ENCODE measurements at places on chromosomes 6 and 20. TPM values are rescaled to one million over a fixed set of nuclear protein-coding genes. Genes with fewer than 3 reads are reported as not detected.

Gene SAPCD1
- 6.5 TPM for total RNA-seq

Gene HLA-G
- 0.35 TPM for total RNA-seq

Gene RSPH4A
- total RNA-seq, result 1.8 TPM

Gene NFATC2
- total RNA-seq, result 10.5 TPM

Gene SFT2D1
- total RNA-seq, result 48.3 TPM

Gene RCAN2
- total RNA-seq, result 25.7 TPM

Gene PHACTR1
- 33.6 TPM for total RNA-seq

Gene ESR1
- total RNA-seq, result 5.2 TPM

Gene SLC22A16
- total RNA-seq, result 0.79 TPM

Gene RPS10
- total RNA-seq, result 1,138 TPM

- DNase-seq, result no peak
Measured at GRCh38 chr6:141359953-141360352, 772.8 kb upstream of the GJE1 start.

DNA sequence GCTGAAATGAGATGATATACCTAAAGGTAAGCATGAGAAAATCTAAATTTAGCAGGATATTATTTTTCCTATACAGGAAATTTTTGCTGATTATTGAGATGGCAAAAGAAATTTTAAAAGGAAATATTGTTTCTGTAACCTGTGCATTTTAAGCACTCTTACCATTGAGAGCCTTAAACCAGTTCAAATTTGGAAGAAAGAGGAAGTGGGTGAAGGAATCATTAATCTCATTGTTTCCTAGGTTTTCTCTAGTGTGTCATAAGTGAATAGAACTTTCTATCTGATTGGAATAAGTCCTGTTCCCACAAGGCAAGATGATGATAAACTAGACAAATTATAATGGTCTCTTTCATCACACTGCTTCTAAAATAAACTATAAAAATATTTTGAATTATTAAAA lies 22.4 kb upstream of the FKBP1C start:
- DNase-seq, result no peak

- DNase-seq, result no peak
Measured at GRCh38 chr6:68139130-68139529, 496.0 kb upstream of the ADGRB3 start.

- DNase-seq, result peak; percentile 92
Measured at GRCh38 chr6:25070547-25071366, 135.0 kb upstream of the RIPOR2 start.

GRCh38 chr20:38725931-38726803 lies 1.9 kb downstream of the SLC32A1 start:
- no peak for DNase-seq

DNA sequence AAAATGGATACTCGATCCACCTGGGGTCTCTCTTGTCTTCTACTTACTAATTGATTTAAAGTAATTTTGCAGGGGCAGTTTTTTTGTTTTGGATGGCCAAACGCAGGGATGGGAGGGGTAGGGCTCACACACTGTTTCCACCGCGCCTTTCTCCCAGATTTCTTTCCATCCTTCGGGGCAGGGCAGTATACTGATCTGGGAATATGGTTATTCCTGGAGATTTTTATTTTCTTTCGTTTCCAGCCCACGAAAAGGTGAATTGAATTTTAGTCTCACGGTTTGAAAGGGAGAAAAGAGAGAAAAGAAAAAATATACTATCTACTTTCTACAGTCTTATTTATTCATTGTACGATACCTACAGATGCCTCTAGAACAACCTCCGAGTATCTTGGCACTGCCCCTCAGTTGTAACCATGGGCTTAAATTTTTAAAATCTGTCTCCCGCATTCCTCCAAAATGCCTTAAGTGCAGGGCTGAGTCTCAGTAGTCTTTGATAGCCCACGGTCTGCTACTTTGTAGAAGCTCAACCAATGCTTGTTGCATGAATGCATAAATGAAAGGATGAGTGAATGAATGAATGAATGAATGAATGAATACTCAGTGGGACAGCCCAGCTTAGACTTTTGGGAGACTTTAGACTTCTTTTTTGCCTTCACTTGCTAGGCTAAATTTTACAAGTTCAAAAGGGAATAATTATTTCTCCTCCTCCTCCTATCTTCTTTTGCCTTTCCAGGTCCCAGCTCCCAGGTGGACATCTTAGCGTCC lies 18.1 kb upstream of the TRIM27 start:
- DNase-seq, result no peak

GRCh38 chr6:15313367-15313766 lies 67.5 kb downstream of the JARID2 start:
- no peak for DNase-seq

DNA sequence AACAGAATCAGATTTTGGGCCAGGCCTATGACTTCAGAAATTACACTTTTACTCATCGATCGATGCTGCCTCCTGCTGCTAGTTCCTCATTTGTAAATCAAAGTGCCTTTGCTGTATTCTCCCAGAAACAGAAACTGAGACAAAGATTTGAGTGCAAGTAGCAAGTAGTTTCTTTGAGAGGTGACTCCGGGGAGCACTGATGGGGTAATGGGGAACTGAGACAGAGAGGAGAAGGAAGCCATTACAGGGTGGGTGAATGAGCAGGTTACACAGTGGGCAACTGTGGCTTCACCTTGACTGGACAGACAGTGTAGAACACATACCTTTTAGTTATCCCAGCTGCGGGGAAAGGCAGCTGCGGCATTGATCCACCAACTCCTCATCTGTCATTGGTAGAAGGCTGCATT lies 9.7 kb upstream of the CD40 start:
- no peak for DNase-seq

- DNase-seq, result no peak
Measured at GRCh38 chr20:2890742-2891141, 17.5 kb downstream of the PTPRA start.

GRCh38 chr6:106745824-106746582 lies 116.6 kb downstream of the QRSL1 start:
- no peak for DNase-seq

DNA sequence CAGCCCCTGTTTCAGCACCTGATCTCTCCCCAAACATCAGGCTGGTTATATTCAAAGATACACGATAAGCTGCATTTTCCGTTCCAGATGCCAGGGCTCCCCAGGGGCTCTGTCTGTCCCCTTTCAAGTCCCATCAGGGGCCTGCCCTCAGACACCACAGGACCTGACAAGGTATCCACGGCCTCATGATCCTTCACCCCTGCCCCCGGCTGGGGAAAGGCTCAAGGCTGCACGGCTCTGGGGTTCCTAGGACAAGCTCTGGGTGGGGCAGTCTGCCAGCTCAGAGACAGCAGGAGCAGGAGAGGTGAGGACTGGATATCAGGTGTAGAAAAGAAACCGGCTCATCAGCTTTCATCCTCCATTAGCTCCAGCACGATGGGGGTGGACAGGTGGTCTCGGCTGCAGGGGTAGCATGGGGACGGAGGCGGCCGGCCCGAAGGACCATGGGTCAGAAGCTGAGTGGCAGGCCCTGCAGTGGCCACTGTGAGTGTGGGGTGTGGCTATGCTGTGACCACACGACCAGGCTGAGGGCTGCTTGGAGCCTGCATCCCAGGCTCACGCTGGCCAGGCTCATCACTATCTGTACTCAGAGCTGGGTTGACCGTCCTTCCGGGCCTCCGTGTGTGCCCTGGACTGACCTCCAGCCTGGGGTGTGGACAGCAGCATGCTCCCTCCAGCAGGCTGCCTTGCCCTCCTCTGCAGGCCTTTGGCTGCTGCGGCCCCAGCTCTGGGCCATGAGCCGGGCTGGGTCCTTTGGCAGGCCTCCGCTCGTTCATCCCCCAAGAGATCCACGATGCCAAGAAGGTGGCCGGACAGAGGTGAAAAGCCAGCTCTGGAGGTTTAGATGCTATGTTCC lies 386.2 kb downstream of the THBS2 start:
- no peak for DNase-seq

DNA sequence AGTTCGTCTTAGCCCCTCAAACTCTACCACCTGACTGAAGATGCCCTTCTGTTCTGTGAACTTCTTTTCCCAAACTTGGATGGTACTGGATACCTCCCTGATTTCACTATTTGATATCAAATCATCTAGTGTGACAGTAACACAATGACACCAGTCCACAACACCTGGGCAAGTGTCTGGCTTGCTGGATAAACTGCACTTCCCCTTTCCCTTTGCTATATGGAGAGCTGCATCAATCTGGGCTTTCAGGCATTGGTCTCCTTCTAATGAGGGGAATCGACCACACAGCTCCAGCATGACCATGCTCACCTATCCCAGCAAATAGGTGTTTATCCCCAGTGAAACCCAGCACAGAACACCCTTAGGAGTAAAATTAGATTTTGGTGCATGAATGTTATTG lies 3.1 kb downstream of the F13A1 start:
- no peak for DNase-seq

DNA sequence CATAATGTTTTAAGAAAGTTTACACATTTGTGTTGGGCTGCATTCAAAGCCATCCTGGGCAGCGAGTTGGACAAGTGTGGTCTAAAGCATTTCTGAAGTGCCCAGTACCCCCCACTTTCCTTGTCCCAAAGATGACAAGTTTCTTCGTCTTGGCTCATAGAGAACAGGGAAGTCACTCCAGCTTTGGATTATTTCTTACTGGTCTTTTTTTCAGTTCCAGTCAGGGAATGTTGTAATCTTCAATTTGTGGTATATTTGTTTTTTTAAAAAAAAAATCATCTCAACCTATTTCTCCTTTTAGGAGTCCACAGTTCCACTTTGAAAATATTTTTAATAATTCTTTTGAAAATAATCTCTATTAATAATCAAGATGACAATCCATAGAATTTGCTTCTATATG lies 34.0 kb downstream of the SLX4IP start:
- no peak for DNase-seq

- DNase-seq, result no peak
Measured at GRCh38 chr6:1602049-1602713, 7.5 kb upstream of the FOXC1 start.

- no peak for DNase-seq
Measured at GRCh38 chr6:38646166-38646878, 6.6 kb upstream of the BTBD9 start.

DNA sequence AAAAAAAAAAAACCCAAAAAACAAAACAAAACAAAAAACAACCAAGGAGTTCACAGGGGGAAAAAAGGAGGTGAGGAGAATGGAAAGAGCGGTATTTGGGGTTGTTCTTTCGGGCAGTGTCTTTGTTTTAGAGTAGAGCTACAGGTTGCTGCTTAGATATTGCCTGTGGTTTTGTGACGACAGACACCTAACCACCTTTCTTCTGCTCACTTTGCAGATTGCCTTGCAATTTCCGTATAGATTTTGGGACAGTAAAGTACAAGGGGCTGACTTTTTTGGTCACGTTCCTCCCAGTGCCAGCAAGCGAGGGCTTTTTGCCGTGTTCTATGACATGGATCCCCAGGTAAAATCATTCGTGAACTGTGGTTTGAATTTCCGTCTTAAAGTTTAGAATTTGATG lies 50.9 kb downstream of the DEK start:
- DNase-seq, result no peak

DNA sequence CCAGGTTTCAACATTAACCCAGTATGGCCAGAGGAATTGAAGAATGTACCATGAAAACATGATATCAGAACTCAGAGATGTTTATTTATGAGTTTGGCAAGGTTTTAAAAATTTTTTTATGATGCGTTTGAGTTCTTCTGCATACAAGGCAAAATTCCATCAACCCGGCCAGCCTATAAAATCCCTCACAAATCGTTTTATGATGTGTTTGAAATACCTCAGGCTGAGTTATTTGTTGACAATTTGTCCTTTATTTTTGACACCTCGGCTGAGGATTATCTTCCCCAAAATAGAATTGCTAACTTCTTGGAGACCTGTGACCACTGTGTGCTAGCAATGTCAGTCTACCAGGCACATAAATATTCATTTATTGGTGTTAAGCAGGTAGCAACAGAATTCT lies 91.9 kb upstream of the SLC24A3 start:
- DNase-seq, result no peak

DNA sequence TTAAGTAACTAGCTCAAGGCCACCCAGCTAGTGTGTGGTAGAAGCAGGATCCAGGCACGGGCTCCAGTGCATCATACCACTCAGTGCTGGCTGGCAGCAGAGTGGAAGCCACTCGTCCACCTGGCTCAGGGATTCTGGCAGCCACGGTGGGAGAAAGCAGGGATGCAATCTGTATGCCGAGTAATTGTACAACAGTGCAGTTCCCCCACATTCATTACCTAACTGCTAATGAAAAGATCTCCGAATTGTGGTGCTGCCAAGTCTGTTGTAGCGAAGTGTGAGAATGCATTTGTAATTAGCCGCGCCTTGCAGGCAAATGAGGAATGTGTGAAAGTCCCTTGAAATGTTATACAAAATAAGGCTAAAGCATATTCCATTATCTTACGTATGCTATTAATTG lies 29.0 kb downstream of the KCNG1 start:
- no peak for DNase-seq

GRCh38 chr20:35837577-35838195 lies 65.9 kb downstream of the PHF20 start:
- peak; percentile 66 for DNase-seq

- no peak for DNase-seq
Measured at GRCh38 chr6:20180935-20181334, 31.3 kb downstream of the MBOAT1 start.

- no peak for DNase-seq
Measured at GRCh38 chr6:149267072-149267471, 50.4 kb upstream of the TAB2 start.

- no peak for DNase-seq
Measured at GRCh38 chr20:38171675-38172043, 6.6 kb upstream of the TGM2 start.

DNA sequence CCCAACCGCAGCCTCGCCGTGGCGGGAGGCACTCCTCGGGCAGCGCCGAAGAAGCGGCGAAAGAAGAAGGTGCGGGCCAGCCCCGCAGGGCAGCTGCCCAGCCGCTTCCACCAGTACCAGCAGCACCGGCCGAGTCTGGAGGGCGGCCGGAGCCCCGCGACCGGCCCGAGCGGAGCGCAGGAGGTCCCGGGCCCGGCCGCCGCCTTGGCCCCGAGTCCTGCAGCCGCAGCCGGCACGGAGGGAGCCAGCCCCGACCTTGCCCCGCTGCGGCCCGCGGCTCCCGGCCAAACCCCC lies 525 bp downstream of the PNRC1 start:
- no peak for DNase-seq

GRCh38 chr6:112713402-112713801 lies 366.3 kb downstream of the RFPL4B start:
- DNase-seq, result no peak

- no peak for DNase-seq
Measured at GRCh38 chr6:65819152-65819551, 112.1 kb upstream of the EYS start.

- DNase-seq, result no peak
Measured at GRCh38 chr6:114312931-114313330, 29.9 kb downstream of the HS3ST5 start.

DNA sequence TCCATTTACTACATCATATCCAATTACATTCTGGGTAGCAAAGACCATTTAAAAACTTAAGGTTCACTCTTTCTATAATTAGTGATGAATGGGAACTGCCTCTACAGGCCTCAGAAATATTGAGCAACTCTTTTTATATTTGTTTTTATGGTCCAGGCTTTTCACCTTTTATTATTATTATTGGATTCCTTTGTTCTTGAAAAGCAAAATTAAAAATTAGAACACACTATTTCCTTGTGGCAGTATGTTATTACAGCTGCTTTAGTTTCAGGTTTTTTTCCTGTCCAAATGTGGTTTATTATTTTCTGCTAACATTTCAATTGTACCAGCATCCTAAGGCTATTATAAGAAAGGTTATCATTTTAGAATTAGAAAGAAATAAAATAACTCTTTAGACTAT lies 150.1 kb downstream of the FARS2 start:
- no peak for DNase-seq

- DNase-seq, result no peak
Measured at GRCh38 chr6:144294016-144294415, 8.9 kb downstream of the UTRN start.

Measured in kidney (tissue), 22 donors.